Naive thymus-derived CD4-positive, alpha-beta T cell (primary cell): ENCODE measurements at places on chromosomes 11 and 22. TPM values are rescaled to one million over a fixed set of nuclear protein-coding genes. Genes with fewer than 3 reads are reported as not detected.

GRCh38 chr11:27255447-27255828, 107.6 kb downstream of the CCDC34 start:
- DNase-seq = no peak

GRCh38 chr11:12408156-12408770, 30.9 kb downstream of the PARVA start:
- DNase-seq = no peak

The CCDC73 gene
- polyA plus RNA-seq = not detected

The TRIM49 gene
- polyA plus RNA-seq = not detected

The TEX54 gene
- polyA plus RNA-seq = 1.6 TPM

The FREY1 gene
- not detected for polyA plus RNA-seq
